ENCODE measurements at places on chromosomes 4 and X.

- no peak for DNase-seq
Measured at GRCh38 chrX:119871245-119871598, 311 bp downstream of the RNF113A start.

GRCh38 chrX:65576160-65576559 is 41.6 kb upstream of the LAS1L start:
- DNase-seq = no peak

- no peak for DNase-seq
Measured at GRCh38 chr4:8143392-8144140, 15.0 kb downstream of the ABLIM2 start.

DNA sequence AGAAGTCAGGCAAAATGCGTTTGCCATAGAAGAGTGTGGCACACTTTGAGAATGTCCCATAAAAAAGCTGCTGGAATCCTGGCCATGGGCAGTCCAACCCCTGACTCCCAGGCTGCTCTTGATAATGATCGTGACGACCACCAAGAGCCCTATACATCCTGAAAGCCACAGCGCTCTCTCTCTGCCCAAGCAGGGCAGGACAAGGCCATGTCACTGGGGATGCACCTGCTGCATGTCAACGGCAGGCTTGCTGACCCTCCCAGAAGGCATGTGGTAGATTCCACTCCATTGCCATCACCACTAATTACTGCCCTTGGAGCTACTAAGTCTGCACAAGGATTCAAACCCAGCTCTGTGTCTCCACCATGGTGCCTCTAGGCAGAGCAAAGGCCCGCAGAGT is 144.5 kb downstream of the EVC2 start:
- no peak for DNase-seq

DNA sequence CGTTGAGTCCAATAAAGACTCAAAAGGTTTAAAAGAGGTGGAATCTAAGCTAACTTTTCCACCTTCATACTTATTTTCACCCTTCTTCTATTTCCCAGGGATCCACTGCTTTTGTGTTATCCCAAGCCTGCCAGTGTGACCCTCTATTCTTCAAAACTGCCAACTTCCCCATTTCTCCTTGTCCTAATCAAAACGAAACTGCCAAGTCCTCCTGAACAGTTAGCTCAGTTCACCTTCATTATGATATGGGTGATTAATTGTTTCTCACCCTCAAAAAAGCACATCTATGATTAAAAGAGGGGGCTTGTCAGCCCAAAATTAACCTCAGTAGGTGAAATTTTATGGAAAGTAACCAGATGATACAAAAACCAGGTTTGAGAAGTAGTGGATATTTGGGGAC is 108.4 kb downstream of the GUCY2F start:
- DNase-seq = no peak

GRCh38 chr4:54224996-54225597 is 4.0 kb upstream of the PDGFRA start:
- DNase-seq = no peak

DNA sequence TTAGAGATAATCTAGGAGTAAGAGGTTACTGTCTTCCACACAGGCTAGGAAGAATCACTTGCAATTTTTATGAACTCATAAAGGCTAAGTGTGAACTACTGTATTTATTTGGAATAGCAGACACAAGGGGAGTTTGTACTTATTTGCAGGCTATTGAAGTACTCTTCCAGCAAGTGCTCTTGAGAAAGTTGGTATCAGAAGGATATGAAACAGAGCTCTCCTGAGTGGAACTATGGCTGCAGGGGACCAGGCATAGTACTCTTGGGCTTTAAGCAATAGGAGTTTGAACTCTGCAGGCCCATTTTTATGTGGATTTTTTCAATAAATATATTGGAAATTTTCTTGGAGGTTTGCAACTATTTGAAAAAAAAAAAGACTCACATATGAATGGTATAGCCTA is 756.3 kb upstream of the ATOH1 start:
- no peak for DNase-seq

GRCh38 chr4:81038636-81039350 is 8.3 kb downstream of the BMP3 start:
- no peak for DNase-seq

GRCh38 chr4:89254847-89255246 is 52.8 kb downstream of the GPRIN3 start:
- peak; percentile 6 for DNase-seq

GRCh38 chr4:20352163-20352431 is 100.4 kb downstream of the SLIT2 start:
- no peak for DNase-seq

Data from stimulated activated CD4-positive, alpha-beta T cell treated with anti-CD3 and anti-CD28 coated beads, Interleukin-1b, Interleukin-23, amount 100 ng/mL, for 1 hour (primary cell).